CD4-positive, alpha-beta T cell treated with Interleukin-4 for 1 hour (primary cell): ENCODE measurements at places on chromosomes 7 and 10.

DNA sequence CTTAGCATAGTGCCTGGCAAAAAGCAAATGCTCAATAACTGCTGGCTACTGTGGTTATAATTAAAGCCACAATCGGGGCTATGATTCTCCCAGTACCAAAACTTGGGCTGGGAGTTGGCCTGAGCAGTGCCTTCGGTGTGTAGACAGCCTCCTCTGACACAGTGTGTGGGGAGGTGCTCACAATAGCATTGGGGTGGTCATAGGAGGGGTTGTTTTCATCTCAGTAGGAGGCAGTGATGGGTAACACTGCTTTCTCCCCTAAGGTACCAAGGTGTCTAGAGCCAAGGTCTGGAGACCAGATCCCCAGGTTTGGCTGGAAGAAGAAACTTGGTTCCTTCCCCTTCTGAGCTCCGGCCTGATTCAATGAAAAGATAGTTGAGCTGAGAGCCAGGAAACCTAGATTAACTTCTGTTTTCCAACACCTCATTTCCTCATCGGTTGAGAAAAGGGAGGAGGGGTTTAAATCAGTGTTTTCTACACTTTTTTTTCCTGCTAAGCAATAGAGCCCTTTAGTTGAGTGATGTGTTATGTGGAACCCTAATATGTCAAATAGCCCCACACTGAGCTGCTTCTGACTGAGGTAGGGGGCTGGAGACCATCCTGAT lies 68.2 kb downstream of the LRMDA start:
- no peak for DNase-seq

DNA sequence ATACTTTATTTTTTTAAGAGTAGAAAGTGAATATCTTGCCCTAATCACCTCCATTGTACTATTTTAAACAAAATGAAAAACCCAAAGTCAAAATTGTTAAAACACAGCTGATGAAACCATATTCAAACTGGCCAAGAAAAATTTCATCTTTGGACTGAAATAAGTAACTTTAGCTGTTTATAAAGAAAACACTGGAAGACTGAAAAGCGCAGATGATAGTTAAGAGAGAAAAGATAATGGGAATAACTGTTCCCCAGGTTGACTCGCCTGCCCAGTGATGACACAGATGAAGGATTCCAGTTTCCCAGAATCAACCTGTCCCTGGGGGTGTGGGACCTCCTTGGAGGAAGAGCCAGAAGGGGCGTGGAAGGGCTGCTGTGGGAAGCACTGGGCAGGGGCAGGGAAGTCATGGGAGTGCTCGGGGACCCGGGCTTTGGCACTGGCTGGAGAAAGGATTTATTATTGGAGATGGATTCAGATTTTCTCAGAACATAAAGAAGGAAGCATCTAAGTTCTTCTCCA lies 43.1 kb downstream of the DENND2A start:
- DNase-seq = no peak

GRCh38 chr7:154792436-154793055 lies 210.4 kb downstream of the PAXIP1 start:
- DNase-seq = no peak

DNA sequence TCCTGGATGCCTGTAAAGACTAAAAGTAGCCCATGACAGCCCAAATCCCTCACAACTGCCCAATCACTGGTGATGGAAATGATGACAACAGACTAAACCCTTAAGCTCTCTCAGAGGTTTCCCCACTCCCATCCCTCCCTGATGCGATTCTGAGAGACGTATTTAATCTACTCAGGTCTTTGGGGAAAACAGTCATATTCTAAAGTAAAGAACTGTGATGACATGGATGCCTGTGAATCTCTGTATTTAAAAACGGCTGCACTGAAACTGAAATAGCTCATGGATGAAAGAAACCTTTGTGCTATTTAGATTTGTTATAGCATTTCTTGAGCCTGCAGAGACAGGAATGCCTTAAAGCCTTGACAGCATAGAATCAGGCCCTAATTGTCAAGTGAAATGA lies 28.5 kb downstream of the VPS41 start:
- DNase-seq = no peak

GRCh38 chr10:74558403-74558802 lies 268.0 kb upstream of the KAT6B start:
- DNase-seq = no peak

- no peak for DNase-seq
Measured at GRCh38 chr7:158394936-158395335, 192.7 kb downstream of the PTPRN2 start.

GRCh38 chr10:11679946-11680345 lies 62.2 kb upstream of the ECHDC3 start:
- no peak for DNase-seq

DNA sequence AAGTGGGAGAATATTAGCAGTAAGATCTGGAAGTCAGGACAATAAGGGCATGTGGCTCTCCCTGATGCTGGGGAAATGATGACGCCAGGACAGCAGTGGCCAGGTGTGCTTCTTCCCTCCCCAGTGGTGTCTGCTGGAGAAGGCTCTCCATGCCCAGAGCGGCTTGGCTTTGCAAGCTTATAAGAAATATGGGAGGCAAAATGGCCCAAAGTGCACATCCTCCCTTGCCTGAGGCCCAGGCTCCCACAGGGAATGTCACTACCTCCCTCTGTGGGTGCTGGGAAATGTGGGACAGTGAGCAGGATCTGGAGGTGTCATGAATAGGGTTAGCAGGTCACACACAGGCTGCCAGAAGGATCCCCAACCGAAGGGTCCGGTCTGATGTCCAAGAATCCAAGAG lies 17.1 kb upstream of the ZNF488 start:
- no peak for DNase-seq

DNA sequence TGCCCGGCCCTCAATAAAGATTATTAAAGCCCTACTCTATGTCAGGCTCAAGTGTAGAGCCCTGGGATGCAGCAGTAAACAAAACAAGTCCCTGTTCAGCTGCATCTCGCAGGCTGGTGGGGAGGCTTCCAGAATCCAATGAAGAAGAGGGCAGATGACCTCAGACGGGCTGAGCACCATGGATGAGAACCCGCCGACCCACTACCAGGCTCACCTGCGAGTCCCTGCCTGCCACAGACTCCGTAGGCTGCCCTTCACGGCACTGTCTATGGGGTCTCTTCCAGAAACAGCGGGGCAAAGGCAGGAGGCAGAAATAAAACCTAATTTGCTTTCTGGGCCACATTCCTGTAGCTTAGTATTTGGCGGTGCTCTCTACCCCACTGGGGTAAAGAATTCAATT lies 22.7 kb downstream of the CHST15 start:
- DNase-seq = no peak

GRCh38 chr10:91856637-91857036 lies 52.6 kb downstream of the FGFBP3 start:
- peak; percentile 4 for DNase-seq

- no peak for DNase-seq
Measured at GRCh38 chr10:5325076-5325475, 39.7 kb upstream of the UCN3 start.

DNA sequence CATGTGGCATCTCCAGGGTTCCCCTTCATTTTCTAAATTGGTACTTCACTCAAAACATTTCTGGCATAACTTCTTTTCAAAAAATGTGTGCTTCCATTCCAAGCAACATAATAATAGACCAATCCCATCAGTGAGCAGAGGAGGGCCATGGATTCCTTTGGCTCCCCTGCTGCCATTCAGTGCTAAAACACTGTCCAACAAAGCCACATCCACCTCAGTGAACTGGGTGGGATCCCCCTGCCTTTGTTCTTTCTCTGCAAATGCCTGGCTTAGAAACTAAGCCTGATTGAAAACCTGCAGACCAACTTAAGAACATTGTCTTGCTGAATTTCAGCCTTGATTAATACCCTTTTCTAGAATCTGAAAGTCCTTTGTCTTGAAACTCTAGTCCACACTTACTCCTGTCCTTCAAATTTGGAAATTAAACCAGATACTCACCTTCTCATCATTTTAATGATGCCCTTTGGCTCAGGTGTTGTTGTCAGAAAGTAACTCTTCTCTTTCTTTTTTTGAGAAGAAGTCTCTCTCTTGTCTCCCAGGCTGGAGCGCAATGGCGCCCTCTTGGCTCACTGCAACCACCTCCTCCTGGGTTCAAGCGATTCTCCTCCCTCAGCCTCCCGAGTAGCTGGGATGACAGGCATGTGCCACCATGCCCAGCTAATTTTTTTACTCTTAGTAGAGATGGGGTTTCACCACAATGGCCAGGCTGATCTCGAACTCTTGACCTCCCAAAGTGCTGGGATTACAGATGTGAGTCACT lies 132.3 kb downstream of the PLXNA4 start:
- DNase-seq = no peak

GRCh38 chr10:102997998-102998397 lies 79.9 kb downstream of the CNNM2 start:
- DNase-seq = no peak

- DNase-seq = peak; percentile 75
Measured at GRCh38 chr10:61943674-61944378, 42.3 kb downstream of the ARID5B start.

GRCh38 chr10:17077346-17077781 lies 52.2 kb downstream of the CUBN start:
- DNase-seq = no peak

GRCh38 chr10:118753331-118754228 lies 1.2 kb downstream of the CACUL1 start:
- no peak for DNase-seq

- DNase-seq = no peak
Measured at GRCh38 chr7:54904130-54904529, 114.7 kb upstream of the EGFR start.

GRCh38 chr10:2890093-2890492 lies 177.3 kb upstream of the PFKP start:
- DNase-seq = no peak

DNA sequence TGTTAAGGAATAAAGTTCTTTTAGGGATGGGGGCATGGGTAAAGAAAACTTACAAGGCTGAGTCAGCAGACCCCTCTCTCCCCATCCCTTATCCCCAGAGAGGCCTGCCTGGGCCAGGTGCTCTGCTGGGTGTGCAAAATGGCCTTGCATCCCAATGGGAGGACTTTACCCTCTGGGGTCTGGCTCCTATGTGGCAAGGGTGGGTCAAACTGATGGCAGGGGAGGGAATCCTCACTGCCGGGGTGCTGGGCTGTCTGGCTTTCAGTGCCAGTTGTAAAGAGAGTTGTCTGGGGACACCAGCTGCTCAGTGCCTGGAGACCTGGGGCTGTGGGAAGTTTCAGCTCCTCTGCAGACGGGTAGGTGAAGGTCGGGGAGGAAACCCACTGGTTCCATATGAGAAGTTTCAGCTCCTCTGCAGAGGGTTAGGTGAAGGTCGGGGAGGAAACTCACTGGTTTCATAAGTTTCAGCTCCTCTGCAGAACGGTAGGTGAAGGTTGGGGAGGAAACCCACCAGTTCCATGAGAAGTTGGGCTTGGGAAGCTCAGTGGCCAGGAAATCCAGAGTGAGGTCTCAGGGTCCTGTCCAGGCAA lies 127.2 kb upstream of the PODXL start:
- DNase-seq = no peak

GRCh38 chr10:27526242-27526641 lies 22.1 kb downstream of the RAB18 start:
- no peak for DNase-seq

GRCh38 chr10:1594372-1595241 lies 142.7 kb downstream of the ADARB2 start:
- no peak for DNase-seq

- no peak for DNase-seq
Measured at GRCh38 chr10:11300026-11300425, 282.4 kb downstream of the CELF2 start.

DNA sequence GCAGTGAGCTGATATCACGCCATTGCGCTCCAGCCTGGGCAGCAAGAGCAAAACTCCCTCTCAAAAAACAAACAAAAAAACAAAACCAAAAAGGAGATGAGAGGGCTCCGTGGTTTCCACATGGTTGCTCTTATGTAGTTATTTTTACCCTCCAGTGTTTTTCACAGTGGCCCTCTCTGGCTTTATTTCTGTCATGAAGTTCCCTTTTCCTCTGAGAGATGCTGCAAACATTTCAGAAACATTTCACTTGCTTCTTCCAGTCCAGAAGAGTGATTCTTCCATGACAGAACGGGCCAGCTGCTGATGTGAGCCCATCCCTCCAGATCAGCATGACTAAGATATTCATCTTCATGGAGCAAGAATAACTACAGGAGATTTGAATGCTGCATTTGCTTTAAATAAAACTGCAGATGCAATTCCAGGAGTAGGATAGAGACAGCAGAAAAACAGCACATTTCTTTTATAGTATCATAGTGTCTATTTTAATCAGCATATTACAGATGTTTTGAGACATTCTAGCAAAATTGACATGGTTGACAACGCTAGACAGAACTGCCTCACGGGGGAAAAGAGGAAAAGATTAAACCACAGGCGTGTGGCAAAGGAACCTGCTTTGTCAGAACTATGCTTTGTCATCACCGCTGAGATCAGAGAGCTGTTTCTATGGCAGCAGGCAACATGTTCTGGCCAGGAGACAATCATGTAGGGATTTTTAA lies 40.3 kb downstream of the NRCAM start:
- peak; percentile 44 for DNase-seq

DNA sequence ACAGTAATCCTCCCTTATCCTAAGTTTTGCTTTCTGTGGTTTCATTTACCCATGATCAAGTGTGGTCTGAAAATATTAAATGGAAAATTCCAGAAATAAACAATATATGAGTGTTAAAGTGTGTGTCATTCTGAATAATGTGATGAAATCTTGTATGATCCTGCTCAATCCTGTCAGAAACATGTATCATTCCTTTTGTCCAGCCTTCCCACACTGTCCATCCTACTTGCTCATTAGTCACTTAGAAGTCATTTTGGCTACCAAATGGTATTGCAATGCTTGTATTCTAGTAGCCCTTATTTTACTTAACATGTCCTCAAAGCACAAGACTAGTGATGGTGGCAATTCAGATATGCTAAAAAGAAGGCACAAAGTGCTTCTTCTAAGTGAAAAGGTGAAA lies 1211.2 kb upstream of the SORCS1 start:
- DNase-seq = no peak

DNA sequence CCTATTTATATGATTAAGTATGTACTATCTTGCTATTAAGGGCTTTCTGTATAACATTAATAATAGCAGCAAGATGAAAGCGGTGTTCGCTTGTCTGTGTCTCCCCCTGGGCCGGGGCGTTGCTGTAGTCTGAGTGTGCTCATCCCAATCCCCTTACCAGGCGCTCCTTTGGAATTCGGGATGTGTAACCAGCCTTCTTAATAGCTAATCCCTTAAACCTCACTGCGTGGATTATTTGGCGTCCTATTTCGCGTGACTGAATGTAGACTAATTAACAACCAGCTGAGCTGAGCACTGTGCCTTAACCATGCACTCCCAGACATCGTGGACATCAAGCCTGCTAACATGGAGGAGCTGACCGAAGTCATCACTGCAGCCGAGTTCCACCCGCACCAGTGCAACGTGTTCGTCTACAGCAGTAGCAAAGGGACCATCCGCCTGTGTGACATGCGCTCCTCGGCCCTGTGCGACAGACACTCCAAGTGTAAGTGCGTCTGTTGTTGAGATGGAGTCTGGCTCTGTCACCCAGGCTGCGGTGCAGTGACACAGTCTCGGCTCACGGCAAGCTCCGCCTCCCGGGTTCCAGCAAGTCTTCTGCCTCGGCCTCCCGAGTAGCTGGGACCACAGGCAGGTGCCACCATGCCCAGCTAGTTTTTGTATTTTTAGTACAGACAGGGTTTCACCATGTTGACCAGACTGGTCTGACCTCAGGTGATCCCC lies 36.6 kb downstream of the BNIP3 start:
- no peak for DNase-seq

GRCh38 chr7:45589061-45589460 lies 14.9 kb downstream of the ADCY1 start:
- DNase-seq = no peak

GRCh38 chr10:44993922-44994751 lies 6.6 kb upstream of the ZNF22 start:
- no peak for DNase-seq

GRCh38 chr10:123062726-123063125 lies 53.9 kb downstream of the ACADSB start:
- DNase-seq = no peak
